ENCODE measurements at places on chromosomes 16 and 17.

- no peak for DNase-seq
These were observed 19.5 kb downstream of the HLF start for GRCh38 chr17:55284001-55284884.

DNA sequence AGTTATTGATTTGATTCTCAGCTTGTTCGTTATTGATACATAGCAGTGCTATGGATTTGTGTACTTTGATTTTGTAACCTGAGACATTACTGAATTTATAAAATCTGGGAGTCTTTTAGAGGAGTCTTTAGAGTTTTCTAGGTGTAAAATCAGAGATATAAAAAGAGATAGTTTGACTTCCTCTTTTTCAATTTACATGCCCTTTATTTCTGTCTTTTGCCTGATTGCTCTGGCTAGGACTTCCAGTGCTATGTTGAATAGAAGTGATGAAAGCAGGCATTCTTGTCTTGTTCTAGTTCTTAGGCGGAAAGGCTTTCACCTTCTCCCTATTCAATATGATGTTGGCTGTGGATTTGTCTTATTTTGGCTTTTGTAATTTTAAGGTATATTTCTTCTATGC is 106.2 kb downstream of the PHKB start:
- no peak for DNase-seq

DNA sequence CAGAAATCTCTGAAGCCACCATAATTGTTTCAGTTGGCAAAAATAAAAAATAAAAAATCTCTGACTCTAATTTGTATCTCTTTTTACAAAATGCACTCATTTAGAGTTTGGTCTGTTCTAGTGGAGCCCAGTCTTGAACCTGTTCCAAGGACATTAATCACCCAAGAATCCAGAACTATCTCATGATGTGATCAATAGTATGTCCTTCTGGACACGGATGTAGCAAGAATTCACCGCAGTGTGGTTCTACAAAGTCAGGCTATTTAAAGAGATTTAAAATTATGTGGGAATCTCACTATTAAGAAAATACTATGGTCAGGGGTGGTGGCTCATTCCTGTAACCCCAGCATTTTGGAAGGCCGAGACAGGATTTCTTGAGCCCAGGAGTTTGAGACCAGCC is 21.8 kb upstream of the ANKFN1 start:
- no peak for DNase-seq

GRCh38 chr16:4488499-4488967 is 12.3 kb downstream of the HMOX2 start:
- no peak for DNase-seq

GRCh38 chr17:12302711-12303110 is 282.0 kb downstream of the MAP2K4 start:
- no peak for DNase-seq

DNA sequence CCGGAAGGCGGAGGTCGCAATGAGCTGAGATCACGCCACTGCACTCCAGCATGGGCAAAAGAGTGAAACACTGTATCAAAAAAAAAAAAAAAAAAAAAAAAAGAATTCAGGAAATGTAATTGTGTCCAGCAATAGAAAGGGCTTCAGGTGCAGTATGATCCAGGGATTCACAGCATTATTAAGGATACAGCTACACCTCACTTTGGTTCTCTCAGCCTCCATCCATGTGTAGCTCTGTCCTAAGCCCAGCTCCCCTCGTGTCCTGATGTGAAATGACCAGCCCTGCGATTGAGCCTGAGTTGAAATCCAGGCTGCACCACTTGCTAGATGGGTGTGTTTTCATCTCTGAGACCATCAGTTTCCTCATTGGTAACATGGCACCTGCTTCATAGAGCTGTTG is 3.0 kb downstream of the SLC5A10 start:
- no peak for DNase-seq

DNA sequence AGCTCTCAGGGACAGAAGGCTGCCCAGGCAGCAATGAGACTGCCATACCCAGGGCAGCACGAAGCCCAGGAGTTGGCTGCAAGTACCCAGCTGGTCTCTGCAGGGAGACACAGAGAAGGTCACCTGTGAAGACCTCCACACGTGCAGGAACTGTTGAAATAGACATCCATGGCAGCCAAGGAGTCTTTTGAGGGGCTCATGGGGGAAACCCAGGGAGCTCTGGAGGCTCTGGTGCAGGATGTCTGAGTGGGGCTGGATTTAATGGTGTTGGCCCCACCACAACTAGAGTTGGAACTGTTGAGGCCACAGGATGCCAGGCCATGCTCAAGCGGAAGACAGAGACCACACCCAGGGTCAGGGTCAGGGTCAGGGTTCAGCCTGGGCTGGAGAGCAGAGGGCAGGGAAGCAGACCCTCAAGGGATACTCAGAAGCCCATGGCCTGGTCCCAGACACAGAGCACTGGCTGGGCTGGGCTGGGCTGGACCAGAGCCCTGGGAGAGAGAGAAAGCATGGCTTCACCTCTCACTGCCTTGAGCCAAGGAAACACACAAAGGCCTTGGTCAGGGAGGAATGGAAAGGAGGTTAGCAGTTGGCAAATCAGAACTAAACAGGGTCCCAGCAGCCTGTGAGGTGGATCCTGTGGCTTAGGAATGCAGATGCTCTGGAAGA is 21.4 kb downstream of the PITPNM3 start:
- DNase-seq = no peak

- DNase-seq = peak; percentile 46
These were observed 1.6 kb downstream of the CA10 start for GRCh38 chr17:52156576-52157570.
